ENCODE measurements at places on chromosomes 12 and 14.

- DNase-seq: peak; percentile 70
Measured at GRCh38 chr12:50013361-50014147, 11.7 kb downstream of the RACGAP1 start.

GRCh38 chr14:53942970-53943750 lies 13.5 kb downstream of the BMP4 start:
- DNase-seq: no peak

DNA sequence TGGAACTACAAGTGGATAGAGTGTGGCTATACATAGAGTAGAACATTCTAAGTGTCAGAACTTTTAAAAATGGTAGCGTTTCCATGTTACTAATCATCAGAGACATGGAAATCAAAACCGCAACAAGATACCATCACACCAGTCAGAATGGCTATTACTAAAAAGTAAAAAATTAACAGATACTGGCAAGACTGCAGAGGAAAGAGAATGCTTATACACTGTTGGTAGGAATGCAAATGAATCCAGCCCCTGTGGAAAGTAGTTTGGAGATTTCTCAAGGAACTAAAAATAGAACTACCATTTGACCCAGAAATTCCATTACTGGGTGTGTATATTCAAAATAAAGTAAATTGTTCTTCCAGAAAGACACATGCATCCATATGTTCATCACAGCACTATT lies 518.6 kb downstream of the NELL2 start:
- DNase-seq: no peak

GRCh38 chr14:28542040-28542439 lies 224.5 kb upstream of the FOXG1 start:
- DNase-seq: no peak

GRCh38 chr12:20463913-20464524 lies 95.7 kb downstream of the PDE3A start:
- peak; percentile 35 for DNase-seq

GRCh38 chr14:54927551-54927950 lies 24.9 kb upstream of the GCH1 start:
- DNase-seq: no peak

- peak; percentile 22 for DNase-seq
Measured at GRCh38 chr12:26833743-26834490, 923 bp upstream of the ITPR2 start.

- DNase-seq: no peak
Measured at GRCh38 chr12:113069149-113069548, 12.6 kb downstream of the DTX1 start.

All from pons (tissue), 1 donor.